IMR-90 (cell line): ENCODE measurements at places on chromosomes 4 and X. TPM values are rescaled to one million over a fixed set of nuclear protein-coding genes. Genes with fewer than 3 reads are reported as not detected.

DNA sequence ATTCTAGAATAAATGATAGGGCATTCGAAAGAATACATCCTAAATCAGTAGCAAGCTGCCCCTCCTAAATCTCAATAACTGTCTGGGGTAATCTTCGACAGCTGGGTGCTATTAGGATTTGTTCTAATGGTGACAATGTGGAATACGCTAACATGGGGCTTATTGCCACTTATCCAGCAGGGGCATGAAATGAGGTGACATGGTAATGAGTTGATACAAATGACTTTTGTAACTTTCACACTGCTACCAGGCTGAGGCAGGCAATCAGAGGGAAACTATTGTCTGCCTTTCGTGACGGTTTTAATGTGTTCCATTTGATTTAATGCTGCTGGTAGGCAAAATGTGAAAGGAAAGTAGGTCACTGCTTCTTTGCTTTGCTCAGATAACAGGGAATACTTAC is 1047.4 kb upstream of the PABPC4L start:
- no peak for DNase-seq

GRCh38 chr4:17310269-17310652 is 201.6 kb downstream of the QDPR start:
- peak; percentile 49 for DNase-seq

Gene BEX4
- 0.54 and 3.3 TPM in 2 replicates for total RNA-seq

Gene FOXO4
- total RNA-seq = 1.4 and 2.0 TPM in 2 replicates

DNA sequence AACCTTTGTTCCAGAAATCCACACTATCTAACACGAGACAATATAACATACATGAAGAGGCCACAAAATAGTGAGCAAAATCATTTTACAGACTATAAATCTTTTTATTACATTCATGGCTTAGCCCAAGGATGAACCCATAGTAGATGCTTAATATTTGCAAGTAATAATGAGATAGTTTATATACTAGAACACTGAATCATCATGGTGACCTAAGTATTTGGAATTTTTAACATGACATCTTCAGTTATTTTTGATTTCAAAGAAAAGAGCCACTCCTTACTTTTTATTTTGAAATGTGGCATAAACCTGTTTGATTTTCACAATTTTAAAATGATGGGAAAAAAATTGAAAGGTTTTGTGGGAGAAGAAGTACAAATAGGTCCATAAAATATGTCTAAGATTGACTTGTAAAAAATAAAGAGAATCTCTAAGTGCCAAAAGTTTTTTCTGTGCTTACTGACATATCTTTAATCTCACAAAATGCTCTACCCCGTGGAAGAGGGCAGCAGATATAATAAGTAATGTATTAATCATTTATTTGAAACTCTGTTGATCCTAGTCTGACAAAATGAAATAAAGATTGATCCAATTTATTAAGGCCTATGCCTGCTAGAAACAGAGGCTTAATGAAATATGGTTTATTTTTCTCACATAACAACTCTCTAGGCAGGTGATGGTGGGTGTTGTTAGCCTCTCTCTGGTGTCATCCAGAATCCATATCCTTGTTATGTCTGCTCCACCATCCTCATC is 224.5 kb upstream of the CENPE start:
- no peak for DNase-seq

- DNase-seq = no peak
Measured at GRCh38 chrX:42028109-42028508, 104.8 kb upstream of the CASK start.

DNA sequence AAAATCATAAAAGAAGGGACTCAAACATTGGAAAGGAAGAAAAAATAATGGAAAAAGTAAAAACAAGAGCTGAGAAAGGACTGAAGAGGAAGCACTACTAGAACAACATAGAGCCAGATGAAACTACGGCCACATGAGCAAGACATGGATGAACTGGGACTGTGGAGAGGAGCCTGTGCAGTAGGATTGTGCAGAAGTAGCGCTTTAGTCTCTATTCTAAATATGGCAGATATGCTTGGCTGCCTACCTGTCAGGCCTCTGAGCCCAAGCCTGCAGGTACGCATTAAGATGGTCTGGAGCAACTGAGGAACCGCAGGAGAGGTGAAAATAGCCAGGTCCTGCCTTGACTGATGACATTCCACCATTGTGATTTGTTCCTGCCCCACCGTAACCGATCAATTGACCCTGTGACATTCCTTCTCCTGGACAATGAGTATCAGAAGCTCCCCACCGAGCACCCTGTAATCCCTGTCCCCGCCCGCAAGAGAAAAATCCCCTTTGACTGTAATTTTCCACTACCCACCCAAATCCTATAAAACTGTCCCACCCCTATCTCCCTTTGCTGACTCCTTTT is 154.3 kb downstream of the CAMK2D start:
- no peak for DNase-seq

DNA sequence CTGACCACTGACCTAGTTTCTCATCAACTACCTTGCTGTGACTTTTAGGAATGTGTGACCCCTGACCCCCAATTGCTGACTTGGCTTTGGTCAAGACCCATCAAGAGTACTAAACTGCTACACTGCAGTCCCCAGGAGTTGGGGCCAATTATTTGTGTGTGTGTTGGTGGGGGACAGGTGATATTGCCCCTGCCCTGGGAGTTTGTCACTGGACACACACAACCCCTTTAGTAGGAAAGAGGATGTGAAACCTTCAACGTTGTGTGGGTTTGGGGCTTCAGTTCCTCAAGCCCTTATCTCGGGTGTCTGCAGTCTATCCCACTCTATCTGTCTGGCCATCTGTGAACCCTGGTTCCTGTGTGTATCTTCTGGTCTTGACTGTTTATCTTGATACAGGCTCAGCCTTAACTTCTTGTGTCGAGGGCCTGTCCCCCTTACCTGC is 6.5 kb downstream of the SASH3 start:
- no peak for DNase-seq

Gene PCDH10
- 0.90 and 1.4 TPM in 2 replicates for total RNA-seq

DNA sequence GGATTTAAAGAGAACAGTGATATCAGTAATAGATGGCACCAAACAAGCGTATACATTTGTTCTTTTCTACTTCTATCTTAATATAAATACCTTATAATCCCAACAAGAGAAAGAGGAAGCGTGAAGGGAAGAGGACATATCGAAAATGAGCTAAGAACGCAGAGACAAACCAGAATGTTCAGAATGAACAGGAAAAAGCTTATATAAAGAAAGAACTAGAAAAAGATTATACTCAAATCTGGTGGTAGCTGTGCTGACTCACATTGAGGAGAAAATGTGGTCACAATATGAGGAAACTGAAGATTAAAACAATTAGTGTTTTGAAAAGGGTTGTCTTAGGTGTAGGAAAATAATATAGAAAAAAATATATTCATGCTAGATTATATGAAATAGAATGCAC is 2.0 kb upstream of the GPR34 start:
- no peak for DNase-seq

Gene PASD1
- total RNA-seq = not detected in 2 replicates

DNA sequence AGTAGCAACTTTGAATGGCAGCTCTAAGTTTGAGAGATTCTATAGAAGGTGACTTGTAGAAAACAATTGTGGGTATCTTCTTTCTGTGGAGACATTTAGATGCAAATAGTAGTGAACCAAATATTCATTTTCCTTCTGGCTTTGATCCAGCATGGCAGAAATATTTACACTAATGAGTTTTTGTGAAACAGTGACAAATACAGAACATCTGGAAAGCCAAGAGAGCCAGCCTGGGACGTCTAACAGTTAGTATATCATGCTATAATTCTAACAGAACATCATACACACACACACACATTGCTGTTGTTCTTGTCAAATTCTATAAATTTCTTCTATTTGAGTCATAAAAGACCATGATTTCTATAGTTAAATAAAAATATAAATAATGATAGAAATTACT is 1777.9 kb downstream of the ARAP2 start:
- no peak for DNase-seq

Gene ERCC6L
- total RNA-seq = 5.4 and 8.1 TPM in 2 replicates

DNA sequence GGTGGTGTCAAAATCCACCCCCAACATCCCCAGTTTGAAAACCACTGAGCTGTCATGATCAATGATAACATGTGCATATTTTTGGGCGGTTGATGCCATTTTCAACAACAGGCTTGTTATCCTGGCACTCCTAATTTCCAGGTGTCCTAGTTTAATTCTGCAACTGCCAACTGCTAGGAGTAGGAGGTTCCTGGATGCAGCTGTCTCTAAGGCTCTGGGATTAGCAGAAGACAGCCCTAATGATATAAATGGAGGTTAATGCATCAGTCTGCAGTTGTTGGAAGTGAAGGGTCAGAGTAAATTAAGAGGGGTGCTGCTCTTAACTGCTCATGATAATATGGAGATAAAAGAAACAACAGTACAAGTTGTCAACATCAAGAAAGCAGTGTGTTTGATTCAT is 23.8 kb downstream of the ARFIP1 start:
- no peak for DNase-seq

DNA sequence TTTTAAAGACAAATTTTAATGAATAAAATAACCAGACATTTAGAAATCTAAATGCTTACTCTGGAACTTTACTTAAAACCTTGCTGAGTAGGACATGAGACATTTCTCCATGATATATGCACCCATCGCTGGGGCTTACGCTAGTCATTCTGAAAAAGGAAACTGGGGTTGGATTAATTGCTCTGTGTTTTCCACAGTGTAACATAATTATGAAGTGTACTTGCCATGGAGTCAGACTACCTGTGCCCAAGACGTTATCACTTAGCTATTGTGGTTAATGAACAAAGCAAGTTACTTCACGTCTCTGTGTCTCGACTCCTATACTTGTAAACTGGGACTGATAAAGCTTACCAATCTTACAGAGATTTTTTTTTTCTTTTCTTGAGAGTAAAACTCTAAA is 47.8 kb downstream of the SHISA3 start:
- DNase-seq = no peak

Gene NWD2
- total RNA-seq = not detected in 2 replicates

- no peak for DNase-seq
Measured at GRCh38 chrX:123822965-123823364, 36.9 kb upstream of the XIAP start.

GRCh38 chr4:183503497-183504063 is 1.3 kb upstream of the ING2 start:
- DNase-seq = no peak

Gene NRK
- 2.7 and 3.6 TPM in 2 replicates for total RNA-seq

- no peak for DNase-seq
Measured at GRCh38 chrX:150769408-150769807, 76.2 kb downstream of the MTMR1 start.

Gene SLC9B1
- 0.18 and 0.28 TPM in 2 replicates for total RNA-seq

DNA sequence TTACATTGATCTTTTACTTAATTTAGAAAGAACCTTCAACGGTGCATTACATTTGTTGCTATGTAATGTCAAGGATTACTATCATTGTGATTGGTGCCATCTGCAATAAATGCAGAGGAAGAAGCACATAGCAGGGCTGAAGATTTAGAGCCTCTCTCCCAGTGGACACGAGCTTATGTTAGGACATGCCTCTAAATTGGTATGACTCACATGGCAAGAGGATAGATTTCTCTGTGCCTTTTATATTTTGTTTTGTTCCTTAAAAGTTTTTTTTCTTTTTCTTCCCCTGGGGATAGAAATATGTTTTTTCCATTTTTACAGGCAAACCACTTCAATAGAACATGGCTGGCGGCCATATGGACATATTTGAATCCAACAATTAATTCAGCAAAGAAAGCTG is 205.0 kb upstream of the HAND2 start:
- DNase-seq = peak; percentile 22

Gene TLR3
- total RNA-seq = 0.28 and 0.36 TPM in 2 replicates
